GM03348 (cell line): ENCODE measurements at places on chromosomes 3 and 15.

GRCh38 chr3:47407896-47408838 lies 27.3 kb downstream of the PTPN23 start:
- DNase-seq = no peak

DNA sequence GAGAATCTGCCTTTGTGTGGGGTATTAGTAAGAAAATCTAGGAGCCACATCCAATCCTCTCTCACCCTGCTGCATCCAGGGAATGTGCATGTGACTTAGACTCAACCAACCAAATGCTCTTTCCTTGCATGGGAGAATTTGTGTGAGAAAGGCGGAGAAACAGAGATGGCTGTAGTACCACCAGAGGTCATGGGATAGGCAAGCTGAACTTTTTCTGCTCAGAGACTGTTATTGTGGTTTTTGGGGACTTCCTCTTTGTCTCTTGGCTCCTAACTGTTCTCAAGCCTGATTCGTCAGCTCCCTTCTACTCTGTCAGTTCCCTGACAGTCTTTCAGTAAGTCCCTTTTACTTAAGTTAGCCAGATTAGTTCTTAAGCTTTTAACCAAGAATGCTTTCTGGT lies 2.6 kb upstream of the ZSCAN2 start:
- no peak for DNase-seq

DNA sequence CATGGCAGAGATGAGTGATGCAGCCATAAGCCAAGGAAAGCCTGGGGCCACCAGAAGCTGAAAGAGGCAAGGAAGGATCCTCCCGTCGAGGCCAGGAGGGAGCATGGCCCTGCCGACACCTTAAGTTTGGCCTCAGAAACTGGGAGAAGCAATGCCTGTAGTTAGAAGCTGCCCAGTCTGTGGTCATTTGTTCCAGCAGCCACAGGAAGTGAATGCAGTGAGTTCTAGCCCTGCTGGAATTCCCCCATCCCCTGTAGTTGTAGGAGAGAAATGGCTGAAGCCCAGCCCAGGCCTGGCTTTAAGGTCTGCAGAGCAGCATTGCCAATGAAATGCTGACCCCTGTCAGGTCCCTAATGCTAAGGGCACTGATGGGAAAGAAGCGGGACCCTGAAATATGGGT lies 12.2 kb upstream of the CHSY1 start:
- DNase-seq = no peak

- DNase-seq = peak; percentile 93
Observed at GRCh38 chr3:123688241-123688747, 103.4 kb upstream of the HACD2 start.

DNA sequence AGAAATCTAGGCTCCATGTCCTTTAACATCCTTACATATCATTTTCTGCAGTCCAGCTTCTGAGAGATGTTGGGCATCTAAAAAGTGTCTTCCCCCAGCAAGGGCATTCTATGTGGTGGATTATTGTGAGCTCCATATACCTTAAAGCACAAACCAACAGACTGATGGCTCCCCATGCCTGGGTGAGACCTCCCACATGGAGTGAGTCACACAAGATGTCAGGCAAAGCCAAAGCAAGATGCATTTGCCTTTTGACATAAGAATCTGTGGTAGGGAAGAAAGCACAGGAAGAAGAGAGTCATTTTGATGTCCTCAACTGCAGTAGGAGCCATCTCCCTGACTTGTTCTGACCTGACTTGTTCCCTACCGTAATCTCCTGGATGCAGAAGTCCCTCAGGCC lies 238.7 kb upstream of the EIF1B start:
- DNase-seq = no peak
